Cerebellar nuclear complex (tissue), 1 donor: ENCODE measurements at places on chromosomes 4 and X.

- DNase-seq, result no peak
These were observed 589.0 kb downstream of the GRXCR1 start for GRCh38 chr4:43481526-43481925.

GRCh38 chrX:97384685-97385084 lies 501.0 kb downstream of the RPA4 start:
- no peak for DNase-seq

GRCh38 chr4:15239866-15240265 lies 188.0 kb upstream of the C1QTNF7 start:
- no peak for DNase-seq

DNA sequence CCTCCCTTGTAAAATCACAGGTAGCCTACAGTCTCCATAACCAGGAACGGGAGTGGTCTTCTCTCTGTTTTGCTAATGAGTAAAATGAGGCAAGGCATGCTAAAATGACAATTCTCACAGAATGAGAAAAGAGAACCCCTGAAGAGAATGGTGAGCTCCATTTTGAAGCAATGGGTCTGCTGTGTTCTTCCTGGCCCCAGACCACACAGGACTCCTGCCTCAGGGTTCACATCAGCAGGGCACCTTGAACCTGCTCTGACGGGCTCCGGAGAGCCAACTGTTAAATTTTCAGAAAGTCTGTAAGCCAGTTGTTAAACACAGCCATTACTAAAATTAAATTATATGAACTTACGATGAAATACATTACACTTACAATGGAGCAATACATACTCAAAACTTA lies 32.1 kb upstream of the RBM47 start:
- no peak for DNase-seq

DNA sequence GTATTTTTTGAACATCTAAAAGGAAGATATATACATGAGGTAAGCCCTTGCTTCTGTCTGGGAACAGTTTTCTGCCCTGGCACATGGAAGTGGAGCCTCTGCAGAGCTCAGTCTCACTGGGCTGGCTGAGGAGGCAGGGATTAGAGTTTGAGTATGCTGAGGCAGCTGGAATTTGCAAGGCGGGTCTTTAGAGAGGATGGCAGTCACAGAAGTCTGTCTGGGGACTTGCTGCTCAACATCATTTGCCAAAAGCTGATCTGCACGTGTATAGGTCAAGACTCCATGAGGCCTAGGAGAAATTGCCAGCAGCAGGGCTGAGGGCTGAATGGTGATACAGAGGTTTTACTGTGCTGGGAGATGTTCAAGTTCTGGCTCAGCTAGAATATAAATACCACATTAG lies 163.6 kb upstream of the ANK2 start:
- no peak for DNase-seq

DNA sequence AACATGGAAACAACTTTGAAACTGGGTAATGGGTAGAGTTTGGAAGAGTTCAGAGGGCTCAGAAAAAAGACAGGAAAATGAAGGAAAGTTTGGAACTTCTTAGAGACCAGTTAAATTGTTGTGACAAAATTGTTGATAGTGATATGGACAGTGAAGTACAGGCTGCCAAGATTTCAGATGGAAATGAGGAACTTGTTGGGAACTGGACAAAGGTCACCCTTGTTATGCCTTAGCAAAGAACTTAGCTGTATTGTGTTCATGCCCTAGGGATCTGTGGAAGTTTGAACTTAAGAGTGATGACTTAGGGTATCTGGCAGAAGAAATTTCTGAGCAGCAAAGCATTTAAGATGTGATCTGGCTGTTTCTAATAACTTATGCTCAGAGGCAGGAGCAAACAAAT lies 5.1 kb upstream of the ARL13A start:
- DNase-seq, result no peak

GRCh38 chrX:9434051-9434550 lies 30.8 kb upstream of the TBL1X start:
- no peak for DNase-seq

GRCh38 chr4:111934314-111934713 lies 210.9 kb upstream of the FAM241A start:
- no peak for DNase-seq

DNA sequence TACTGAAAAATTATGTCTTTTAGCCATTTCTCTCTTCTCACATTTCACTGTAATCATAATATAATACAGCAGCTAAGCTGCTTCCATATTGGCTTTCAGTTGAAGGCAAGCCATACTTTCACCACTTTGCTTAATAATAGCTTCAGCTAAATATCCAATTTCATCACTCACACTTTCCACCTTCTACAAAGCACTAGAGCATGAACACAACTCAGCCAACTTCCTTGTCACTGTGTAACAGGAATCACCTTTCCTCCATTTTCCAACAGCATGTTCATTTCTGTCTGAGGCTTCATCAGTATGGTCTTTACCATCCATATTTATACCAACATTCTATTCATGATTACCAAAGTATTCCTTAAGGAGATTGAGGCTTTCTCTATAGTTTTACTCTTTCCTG lies 219.8 kb upstream of the CTSO start:
- no peak for DNase-seq

GRCh38 chr4:174591243-174592021 lies 69.1 kb upstream of the HPGD start:
- no peak for DNase-seq

- DNase-seq, result no peak
These were observed 94.1 kb downstream of the COX18 start for GRCh38 chr4:72975488-72975784.

DNA sequence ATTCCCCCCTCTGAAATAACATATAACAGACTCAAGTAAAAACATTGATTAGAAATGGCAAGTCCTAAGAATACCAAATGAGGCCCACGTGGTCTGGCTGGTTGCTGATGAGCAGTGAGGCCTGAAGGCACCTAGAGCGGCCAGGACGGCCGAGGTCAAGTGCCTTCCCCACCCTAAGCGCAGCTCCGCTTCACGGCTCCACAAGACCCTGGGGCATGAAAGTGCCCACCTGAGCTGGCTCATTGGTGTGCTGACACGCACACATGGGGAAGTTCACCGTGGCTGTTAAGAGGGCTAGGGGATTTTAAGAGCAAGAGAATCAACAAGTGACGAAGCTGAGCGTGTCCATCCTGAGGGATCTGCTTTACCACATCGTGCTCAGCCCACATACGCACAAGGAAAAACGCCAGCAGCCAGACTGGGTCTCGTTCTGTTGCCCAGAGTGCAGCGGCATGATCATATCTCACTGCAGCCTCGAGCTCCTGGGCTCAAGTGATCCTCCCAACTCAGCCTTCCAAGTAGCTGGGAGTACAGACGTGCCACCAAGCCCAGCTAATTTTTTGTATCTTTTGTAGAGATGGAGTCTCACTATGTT lies 22.4 kb downstream of the DCTD start:
- DNase-seq, result no peak
